Psoas muscle (tissue), 8 donors: ENCODE measurements at places on chromosomes 11 and 22. TPM values are rescaled to one million over a fixed set of nuclear protein-coding genes. Genes with fewer than 3 reads are reported as not detected.
A peak's percentile ranks its signal among the peaks of the same experiment; 100 is the strongest.

- no peak for DNase-seq
Observed at GRCh38 chr11:34198523-34198922, 93.1 kb downstream of the NAT10 start.

- no peak for DNase-seq
Observed at GRCh38 chr11:82738091-82738490, 4.4 kb upstream of the FAM181B start.

The KLHDC7B gene
- not detected for total RNA-seq

DNA sequence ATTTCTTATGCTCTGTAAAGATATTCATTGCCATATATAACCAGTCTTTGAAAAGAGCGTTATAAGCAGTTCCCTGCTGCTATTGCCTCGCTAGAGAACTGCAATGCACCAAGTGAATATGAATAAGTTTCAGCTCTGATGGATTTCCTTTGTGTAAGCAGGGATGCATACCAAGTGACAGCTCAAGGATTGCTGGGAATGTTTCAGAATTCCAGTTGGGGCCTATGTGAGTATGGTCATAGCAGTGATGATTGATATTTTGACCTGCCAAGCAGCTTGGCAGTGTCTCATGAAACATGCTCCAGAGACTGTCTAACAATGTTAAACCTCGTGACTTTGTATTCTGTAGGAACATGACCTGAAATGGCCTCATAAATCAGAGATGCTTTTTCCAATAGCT, 312.6 kb downstream of the C11orf87 start:
- DNase-seq: no peak

DNA sequence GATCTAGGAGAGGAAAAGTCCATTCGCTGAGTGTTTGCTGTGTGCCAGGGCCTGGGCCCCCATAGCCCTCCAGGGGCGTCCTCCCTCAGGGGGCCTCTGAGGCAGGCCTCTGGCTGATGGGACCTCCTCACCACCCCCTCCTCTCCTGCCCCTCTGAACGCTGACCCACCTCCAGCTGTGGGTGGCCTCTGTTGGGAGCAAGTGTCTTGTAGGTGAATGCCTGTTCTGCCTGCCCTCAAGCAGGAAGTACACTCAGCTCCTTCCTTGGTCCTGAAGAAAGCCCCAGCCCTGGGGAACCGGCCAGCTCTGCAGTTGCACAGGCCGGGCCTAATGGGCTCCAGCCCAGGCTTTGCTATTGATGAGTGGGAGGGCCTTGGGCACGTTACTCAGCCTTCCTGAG, 3.5 kb downstream of the MYO7A start:
- peak; percentile 15 for DNase-seq

GRCh38 chr11:94211261-94211830, 82.7 kb downstream of the PANX1 start:
- DNase-seq: no peak
